Stimulated activated CD4-positive, alpha-beta T cell treated with anti-CD3 and anti-CD28 coated beads, Interleukin-15, amount 100 ng/mL, for 1 hour (primary cell): ENCODE measurements at places on chromosomes 12 and 14.

DNA sequence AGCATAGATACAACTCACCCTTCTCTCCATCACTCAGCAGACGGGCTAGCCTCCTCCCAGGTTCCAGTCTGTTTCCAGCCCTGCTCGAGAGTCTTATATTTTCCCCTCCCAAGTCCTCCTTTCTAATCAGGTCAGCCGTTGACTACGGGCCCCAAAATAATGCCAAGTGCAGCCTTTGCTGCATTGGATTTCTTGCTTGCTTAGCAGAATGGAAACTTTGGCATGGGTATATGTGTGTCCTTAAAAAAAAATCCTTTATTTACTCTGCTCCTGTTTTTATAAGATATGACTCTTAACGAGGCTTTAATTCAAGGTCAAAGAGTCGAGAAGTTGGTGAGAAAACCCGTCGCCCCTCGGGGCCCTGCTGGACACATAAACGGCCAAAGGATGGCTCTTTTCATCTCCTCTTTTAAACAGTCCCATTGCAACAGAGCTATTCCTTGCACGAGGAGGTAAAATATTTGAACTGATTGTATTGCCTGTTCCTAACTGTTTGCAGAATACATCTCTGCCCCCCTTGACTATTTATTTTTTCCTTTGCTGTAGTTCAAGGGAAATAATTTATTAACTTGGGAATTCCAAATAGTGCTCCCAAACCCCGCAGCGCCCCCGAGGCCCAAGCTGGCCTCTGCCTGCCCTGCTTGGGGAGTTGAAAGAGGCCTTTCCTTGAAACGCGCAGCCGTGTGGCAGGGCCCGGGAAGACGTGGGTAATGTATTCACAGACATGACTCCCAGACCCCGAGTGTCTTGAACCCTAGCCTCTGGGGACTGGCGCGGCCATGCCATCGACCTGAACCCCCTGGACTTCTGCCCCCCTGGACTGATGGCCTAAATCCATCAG, 156.5 kb upstream of the MYL2 start:
- DNase-seq = no peak

- no peak for DNase-seq
Measured at GRCh38 chr12:65567820-65568219, 256.5 kb upstream of the HMGA2 start.

DNA sequence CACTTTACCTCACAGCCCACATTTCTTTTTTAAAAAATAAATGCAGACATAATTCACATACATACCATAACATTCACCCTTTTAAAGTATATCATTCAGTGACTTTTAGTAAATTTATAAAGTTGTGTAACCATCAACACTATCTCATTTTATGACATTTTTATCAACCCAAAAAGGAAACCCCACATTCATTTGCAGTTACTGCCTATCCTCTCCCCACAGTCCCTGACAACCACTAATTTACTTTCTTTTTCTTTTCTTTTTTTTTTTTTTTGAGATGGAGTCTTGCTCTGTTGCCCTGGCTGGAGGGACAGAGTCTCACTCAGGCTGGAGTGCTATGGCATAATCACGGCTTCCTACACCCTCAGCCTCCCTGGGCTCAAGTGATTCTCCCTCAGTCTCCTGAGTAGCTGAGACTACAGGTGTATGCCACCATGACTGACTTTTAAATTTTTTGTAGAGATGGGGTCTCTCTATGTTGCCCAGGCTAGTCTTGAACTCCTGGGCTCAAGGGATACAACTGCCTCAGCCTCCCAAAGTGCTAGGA, 1.5 kb upstream of the EP400 start:
- DNase-seq = no peak

DNA sequence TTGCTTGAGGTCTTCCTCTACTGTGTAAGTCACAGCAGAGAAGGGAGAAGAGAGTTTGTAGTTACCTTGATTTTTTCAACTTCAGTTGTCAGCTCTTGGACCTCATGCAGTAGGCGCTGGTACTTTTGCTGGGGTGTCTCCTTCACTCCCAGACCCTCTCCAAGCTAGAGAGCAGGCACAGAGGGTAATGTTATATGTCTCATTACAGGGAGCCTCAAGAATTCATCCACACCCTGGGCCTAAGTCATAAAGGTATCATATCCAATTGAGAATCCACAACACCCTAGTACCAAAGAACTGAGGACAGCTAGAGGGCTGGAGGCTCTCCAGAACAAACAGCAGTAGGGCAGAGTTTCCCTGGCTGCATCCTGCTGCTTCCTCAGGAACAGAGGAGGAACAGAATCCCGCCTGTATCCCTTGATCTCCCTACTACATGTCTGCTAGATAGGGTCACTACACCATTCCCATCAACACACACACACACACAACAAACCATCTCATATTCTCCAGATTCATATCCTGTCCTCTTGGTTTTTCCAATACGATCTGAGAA, 11.9 kb downstream of the DCTN2 start:
- no peak for DNase-seq

GRCh38 chr12:109592195-109592904, 18.8 kb downstream of the MVK start:
- no peak for DNase-seq

DNA sequence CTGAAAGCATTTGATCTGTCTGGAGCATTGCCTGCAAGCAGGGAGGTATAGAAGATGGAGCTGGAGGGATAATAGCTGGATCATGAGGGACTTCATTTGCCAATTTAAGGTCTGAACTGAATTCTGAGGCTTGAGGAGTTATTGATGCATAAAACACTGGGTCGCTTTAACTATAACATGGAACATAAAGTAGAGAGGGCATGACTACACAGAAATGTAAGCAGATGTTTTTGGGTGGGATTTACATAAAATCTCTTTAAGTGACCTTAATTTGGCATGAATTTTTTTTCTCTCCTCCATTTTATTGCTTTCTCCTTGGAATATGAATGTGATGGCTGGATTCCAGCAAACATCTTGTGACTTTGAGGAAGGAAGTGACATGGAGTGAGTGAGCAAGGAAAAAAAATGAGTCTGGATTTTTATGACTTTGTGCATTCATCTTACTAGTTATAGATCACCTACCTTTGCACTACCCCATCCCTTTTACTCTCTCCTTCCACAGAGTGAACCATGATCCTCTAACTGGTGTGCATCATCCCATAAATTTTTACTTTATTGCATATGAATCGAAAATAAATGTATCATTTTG, 356.0 kb downstream of the DUSP6 start:
- DNase-seq = no peak

DNA sequence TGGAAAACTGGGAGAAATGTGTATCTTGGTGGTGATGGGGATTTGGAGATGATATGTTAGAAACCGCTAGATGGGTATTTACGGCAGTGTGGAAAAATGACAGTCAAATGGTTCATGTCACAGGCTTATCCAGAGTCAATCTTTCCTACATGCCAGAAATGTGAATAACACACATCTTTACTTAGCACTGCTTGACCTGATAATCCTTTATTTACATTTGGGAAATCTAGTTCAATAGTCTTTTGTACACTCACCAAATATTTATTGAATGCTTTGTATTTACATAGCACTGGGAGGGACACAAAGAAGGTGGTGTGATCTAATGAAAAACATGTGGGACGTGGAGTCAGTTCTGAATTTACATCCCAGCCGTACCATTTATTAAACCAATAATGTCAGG, 208.2 kb downstream of the DIO2 start:
- no peak for DNase-seq

DNA sequence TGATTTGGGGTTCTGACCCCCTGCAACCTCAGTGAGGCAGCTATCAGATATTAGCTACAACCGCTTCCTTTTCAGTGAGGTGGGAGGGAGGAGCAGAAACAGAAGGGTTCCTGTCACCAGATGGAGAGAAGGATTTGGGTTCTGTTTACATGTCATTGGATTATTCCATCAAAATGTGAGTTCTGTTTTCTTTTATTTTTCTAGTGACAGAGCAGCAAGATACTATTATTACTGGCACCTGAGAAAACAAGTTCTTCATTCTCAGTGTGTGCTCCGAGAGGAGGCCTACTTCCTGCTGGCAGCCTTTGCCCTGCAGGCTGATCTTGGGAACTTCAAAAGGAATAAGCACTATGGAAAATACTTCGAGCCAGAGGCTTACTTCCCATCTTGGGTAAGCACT, 52.8 kb downstream of the FRMD6 start:
- no peak for DNase-seq

DNA sequence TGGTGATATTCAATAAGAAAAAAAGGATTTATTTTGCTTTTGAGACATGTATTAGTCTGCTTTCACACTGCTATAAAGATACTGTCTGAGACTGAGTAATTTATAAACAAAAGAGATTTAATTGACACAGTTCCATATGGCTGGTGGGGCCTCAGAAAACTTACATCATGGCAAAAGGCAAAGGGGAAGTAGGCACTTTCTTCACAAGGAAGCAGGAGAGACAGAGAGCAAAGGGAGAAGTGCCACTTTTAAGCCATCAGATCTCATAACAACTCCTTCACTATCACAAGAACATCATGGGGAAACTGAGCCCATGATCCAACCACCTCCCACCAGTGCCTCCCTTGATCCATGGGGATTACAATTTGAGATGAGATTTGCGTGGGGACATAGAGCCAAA, 43.9 kb downstream of the BHLHE41 start:
- DNase-seq = no peak

DNA sequence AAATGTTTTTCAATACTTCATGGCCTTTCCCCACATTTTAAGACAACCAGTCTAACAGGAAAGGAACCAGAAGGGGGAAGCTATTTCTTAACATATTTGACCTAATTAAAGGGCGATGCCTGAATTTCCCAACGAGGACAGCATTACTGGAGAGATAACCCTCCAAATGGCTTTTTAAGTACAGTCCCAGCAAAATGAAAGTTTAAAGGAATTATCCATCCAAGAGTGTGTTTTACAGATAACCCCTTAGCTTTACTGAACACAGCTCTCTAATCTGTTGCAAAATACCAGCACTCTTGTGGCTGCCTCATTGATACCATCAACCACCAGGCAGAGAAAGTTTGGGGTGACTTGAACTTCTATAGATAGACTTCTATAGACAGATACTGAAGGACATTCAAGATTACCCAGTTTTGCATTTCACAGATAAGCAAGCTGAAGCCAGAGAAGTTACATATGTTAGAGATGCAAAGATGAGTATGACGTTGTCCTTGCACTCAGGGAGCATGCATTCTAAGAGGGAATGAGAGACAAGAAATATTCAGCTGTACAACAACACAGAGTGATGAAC, 41.3 kb upstream of the DUSP6 start:
- no peak for DNase-seq

DNA sequence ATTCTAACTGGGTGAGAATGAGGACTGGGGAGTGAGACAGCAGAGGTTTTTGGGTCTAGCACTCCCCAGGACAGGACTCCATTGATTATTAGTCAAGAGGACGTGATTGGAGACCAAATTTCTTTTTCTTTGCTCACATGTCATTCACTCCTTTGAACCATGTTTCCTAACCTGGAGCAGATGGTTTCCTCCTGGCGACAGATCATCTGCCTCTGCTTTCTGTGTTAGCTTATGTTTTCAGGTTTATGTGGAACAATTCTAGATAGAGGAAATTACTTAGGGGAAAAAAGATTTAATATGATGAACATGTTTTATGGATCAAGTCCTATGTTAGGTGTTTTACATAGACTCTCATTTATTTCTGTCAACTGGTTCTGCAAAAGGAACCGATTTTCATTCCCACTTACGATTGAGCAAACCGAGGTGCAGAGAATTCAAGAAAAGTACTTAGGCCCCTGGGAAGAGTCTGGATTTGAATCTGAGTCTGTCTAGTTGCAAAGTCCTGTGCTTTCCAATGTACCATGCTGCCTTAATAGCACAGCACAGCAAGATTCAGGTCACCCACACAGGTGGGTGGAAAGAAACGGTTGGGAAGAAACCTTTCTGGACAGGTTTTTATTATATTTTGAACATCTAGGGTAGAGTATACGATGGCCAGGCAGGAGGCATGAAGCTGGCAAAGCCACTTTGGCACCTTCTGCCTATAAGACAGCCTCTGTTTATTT, 30.8 kb downstream of the SMOC1 start:
- DNase-seq = no peak

GRCh38 chr12:1841586-1842182, 21.3 kb downstream of the LRTM2 start:
- DNase-seq = no peak

GRCh38 chr12:108768591-108769500, 37.5 kb upstream of the CORO1C start:
- DNase-seq = peak; percentile 3

GRCh38 chr12:3753544-3754284, 805 bp upstream of the CRACR2A start:
- DNase-seq = no peak

DNA sequence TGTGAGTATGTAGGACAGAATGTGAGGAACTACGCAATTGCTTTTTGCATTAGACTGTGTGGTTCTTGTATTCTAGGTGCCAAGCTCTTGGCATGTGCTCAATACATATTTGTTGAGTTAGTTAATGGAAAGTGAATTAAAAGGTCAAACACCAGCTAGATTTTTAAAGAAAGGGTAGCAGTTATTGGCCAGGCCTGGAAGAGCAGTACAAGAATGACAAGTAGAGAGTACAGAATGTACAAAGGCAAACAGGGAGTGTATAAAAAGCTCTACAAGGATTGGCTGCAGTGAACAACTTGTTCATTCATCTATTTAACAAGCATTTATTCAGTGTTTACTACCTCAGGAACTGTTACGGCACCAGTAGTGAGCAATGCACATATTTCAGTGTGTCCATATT, 854.0 kb upstream of the SEL1L start:
- no peak for DNase-seq

DNA sequence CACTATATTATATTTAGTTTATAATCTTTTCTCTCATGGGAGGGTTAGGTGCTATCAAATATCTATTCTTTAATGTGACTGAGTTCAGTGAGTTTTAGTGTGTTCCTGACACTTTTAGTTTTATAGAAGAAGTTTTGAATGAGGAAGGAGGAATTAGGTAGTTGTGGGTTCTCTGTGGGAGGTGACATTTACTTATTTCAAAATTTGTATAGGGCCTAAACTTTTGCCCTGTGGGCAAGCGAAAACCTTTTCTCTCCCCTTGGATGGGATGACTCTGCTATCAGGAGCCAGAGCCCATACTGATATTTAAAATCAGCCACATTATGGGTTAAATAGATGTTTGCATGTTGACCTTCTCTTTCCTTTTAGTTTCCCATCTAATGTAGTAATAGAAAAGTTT, 43.6 kb downstream of the SPATS2 start:
- DNase-seq = no peak

- DNase-seq = no peak
Measured at GRCh38 chr14:97642631-97643030, 845.4 kb downstream of the VRK1 start.

DNA sequence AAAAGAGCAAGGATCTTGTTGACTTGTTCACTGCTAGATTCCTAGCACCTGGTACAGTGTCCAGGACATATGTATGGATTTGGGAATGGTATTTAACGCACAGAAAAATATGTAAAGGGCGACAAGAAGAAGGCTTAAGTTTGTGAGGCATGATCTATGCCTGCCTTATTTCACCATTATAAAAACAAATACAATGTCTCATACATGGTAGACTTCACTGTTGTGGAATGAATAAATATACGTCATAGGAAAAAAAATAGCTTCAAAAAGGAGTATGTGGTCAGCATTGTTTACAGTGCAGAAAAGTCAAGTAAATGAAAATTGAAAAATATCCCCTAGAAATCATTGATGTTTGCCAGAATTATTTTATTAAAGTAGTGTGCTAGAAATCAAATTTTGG, 30.0 kb downstream of the HCFC2 start:
- no peak for DNase-seq
